ENCODE measurements at places on chromosomes 1 and 21. TPM values are rescaled to one million over a fixed set of nuclear protein-coding genes. Genes with fewer than 3 reads are reported as not detected.

S100B gene
- total RNA-seq, result 1.4 TPM

MAP3K21 gene
- 2.8 TPM for total RNA-seq

HORMAD1 gene
- total RNA-seq, result not detected

HPCAL4 gene
- total RNA-seq, result 2.0 TPM

CHTOP gene
- total RNA-seq, result 95.9 TPM

OR6Y1 gene
- not detected for total RNA-seq

CSDE1 gene
- total RNA-seq, result 513 TPM

TIE1 gene
- 0.33 TPM for total RNA-seq

DNA sequence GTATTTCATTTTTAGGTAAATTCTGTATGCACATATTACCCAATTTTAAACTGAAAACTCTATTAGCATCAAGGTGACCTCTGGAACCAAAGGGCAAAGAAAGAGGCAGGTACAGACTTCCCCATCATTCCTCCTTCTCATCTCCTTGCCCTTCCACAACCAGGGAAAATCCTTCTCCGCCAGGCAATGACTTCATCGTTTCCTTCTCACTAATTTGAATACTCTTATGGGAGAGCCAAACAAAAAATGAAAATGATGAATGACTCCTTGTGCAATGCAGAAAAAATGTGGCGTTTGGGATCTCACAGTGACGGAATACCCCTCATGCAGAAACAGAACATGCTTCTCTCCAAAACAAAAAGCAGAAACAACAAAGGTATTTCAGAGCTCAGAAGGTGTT, 83.7 kb downstream of the HLCS start:
- no peak for DNase-seq

DNA sequence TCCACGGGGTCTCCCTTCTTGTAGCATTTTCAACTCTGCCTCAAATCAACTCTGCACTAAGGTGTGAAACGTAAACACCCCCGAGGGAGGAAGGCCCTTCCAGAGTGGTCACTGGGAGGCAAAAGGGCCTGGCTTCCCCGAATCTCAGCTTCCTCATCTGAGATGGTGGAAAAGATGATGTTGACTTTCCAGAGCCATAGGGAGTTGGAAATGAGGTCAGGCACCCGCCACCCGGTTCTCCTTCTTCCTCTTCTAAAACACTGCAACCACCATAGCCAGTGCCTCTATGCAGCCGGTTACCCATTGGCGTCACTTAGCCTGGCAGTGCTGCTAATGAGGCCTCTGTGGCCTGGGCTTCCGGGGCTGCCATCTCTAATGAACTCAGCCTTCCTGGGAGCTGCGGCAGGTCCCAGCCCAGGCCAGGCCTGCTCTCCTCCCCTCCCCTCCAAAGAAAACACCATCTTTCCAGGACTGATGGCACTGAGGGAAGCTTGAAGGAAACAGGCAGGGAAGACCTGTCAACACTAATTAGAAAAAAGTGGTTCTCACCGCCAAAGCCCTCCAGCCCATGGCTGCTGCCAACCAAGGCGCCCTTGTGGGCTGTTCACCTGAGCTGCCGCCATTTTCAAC, 175.0 kb downstream of the KAZN start:
- no peak for DNase-seq

- DNase-seq, result no peak
These were observed 383.4 kb downstream of the USP25 start for GRCh38 chr21:16113052-16113715.

GRCh38 chr1:94623560-94624148, 82.1 kb upstream of the F3 start:
- no peak for DNase-seq

- no peak for DNase-seq
These were observed 7.9 kb downstream of the TINAGL1 start for GRCh38 chr1:31583995-31584868.

DNA sequence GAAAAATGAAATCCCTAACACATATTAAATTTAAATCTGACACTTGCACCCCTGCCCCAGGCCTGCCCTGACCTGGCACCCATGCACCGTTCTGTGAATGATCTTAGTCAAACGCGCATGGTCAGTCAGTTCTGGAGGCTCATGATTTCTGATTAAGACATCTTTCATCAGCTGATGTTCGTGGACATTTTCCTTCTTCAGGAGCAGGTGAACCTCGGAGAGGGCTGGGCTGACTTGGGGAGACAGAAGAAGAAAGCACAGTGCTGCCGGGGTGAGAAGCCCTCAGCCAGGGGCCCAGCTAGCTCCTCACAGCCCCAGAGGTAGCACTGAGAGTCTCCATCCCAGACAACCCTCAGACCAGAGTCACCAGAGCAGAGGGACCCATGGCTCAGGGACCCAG, 134.5 kb upstream of the AJAP1 start:
- no peak for DNase-seq

GRCh38 chr1:1302951-1303509, 4.7 kb downstream of the ACAP3 start:
- DNase-seq, result no peak

DNA sequence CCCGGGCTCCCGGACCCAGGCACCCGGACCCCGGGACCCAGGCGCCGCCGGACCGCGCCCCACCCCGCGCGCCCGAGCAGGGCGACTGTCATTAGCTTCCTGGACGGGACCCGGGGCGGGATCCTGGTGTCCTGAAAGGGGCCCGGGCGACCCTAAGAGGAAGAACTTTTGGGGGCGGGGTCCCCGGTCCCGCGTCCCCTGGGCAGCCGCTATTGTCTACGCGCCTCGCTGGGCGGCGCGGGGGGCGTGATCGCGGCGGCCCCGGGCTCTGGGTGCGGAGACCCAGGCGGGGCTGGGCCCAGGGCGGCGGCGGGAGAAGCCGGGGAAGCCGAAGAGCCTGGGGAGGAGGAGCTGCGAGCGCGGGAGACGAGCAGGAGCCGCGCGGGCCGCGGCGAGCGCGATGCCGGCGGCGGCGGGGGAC, 465 bp downstream of the HUNK start:
- no peak for DNase-seq

DNA sequence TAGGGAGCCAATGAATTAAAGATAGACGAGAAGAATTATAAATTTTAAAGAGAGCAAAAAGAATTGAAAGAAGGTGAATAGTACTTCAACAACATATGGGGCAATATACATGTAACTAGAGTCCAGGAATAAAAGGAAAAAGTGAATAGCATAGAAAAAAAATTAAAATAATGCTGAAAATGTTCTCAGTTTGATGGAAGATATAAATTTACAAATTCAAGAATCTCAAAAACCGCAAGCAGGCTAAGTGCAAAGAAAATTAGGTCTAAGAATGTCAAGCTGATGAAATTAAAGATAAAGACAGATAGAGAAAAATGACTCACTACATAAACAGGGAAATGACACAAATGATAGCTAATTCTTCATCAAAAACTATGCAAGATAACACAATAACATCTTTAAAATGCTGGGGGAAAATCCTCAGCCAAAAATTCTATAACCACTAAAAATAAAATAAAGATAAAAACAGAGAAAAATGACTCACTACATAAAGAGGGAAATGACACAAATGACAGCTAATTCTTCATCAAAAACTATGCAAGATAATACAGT, 326.3 kb downstream of the TBX15 start:
- DNase-seq, result no peak

- DNase-seq, result no peak
These were observed 3.9 kb downstream of the ARHGEF2 start for GRCh38 chr1:155974208-155975115.

DNA sequence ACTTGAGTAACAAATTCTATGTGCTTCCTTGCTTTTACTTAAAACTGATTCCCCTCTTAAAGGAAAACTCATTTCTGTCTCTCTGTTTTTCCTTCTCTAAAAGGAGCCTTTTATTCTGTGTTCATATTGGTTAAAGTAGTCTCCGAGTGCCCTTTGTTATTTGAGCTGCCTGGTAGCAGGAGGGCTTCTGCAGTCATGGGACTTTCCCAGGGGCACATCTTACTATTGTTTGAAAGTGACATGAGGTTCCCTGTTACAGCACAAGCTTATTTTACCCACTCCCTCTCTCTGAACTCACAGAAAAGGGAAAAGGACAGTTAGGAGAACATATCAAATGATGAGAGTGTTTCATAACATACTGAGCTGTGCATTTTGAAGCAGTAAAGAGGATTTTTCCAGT, 58.1 kb upstream of the ANGPTL1 start:
- DNase-seq, result no peak

Measured in CD8-positive, alpha-beta memory T cell (primary cell).